Lower lobe of right lung (tissue), 2 donors: ENCODE measurements at places on chromosomes 1 and 21. TPM values are rescaled to one million over a fixed set of nuclear protein-coding genes. Genes with fewer than 3 reads are reported as not detected.

DNA sequence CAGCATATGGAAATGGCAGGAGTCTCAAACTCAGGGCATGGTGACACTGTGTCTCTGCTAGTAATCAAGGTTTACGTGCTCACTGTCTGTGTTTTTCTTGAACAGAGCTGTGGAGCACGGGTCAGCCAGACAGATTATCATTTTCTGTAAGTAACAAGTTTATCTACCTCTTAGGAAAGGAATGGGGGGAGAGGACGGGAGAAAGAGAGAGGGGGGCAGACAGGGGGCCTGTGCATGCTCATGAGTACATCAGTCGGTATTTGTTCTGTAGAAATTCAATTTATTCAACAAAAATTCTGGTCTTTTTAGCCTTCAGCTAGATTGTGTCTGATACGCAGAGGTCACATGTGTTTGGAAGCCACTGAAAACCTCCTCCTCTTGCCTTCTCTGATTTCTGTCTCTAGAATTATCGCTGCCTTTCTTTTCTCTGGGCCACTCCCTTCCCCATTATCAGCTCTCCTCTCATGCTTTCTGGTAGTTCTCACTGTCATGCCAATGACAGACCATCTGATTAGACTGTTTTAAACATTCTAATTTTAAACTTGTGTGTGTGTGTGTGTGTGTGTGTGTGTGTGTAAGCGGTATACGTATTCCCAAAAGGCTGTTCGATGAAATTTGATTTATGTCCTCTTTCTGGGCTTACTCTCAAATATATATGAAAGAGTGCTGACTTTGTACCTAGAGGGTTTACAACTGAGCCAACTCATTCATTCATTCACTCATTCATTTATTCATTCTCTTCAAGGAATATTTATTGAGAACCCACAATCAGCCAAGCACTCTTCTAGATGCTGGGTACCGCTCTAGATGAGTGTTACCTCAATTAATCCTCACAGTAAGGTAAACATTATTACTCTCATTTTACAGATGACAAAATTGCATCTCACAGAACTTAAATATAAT, 636.9 kb downstream of the KIF26B start:
- DNase-seq = no peak

DNA sequence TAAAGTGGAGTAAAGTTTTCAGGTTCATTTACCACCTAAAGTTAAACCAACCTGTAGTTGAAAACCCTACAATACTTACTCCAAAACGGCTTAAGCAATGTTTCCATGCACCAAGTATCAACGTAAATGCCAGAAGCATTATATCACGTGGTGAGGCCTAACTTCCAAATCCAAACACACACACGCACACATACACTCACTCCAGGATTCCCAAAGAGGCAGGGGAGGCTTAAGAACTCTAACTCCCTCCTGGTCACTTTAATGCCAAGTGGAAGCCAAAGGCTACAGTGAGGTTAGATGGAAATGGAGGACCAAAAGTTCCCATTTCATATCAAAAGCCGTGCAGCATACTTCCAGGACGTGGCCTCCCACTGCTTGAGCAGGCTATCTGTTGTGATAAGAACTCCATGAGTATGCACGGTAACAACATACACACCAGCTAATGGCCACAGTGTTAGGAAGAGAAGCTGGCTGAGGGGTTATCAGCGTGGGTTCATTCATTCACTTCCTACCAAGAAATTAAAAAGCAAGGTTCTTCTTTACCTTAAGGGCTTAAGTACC, 224.1 kb downstream of the SLC45A1 start:
- no peak for DNase-seq

- DNase-seq = no peak
Measured at GRCh38 chr1:25697435-25698217, 81.0 kb downstream of the MAN1C1 start.

DNA sequence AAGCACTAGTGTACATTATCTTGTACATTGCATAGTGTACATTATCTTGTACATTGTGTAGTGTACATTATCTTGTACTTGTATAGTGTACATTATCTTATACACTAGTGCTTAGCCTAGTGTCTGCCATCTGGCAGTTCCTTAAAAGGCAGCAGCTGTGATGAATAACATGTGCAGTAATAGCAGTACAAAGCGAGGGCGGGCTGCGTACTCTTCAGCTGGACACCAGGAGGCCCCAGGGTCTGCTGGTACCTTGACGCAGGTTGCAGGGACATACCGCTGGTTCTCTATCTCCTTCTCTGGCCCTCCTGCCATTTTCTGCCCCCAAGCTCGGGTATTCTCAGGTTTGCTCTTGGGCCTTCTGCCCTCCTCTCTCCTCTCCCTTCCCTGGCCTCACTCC, 149.6 kb downstream of the SEC16B start:
- DNase-seq = no peak

DNA sequence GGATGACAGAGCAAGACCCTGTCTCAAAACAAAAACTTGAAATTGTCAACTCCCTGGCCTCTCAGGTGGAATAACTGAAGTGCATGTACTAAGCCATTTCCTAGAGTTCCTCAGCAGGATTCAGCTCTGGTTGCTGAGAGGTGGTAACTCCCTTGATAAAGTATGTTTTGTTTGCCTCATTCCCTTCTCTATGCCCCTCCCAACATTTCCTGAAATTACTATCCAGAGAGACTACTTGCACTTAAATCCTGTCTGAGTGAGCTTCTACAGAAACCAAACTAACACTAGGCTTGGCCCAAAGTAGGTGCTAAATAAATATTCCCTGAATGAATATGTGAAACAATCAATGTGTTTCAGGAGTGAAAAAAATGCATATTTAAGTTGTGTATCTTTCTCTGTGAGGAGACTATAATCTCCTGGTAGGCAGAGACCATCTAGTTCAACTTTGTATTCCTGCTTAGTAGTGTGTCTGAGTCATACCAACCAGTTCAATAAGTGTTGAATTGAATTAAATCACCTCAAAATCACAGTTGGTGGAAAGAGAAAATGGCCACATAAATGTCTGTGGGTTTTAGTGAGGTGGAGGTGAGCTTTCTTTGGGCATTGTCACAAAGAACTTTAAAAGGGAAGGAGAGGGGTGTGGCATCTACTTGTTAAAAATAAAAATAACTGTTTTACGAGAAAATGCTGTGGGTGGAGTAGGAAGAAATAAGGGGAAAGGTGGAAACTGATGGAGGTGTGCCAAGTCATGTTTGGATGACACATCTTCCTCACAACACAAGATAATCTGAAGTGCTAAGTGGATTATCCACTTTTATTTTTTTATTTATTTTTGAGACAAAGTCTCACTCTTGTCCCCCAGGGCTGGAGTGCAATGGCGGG, 12.6 kb downstream of the RIMKLA start:
- DNase-seq = no peak

GRCh38 chr1:50415235-50416149, 7.8 kb downstream of the DMRTA2 start:
- no peak for DNase-seq

- no peak for DNase-seq
Measured at GRCh38 chr1:46094471-46095005, 37.9 kb downstream of the PIK3R3 start.

DNA sequence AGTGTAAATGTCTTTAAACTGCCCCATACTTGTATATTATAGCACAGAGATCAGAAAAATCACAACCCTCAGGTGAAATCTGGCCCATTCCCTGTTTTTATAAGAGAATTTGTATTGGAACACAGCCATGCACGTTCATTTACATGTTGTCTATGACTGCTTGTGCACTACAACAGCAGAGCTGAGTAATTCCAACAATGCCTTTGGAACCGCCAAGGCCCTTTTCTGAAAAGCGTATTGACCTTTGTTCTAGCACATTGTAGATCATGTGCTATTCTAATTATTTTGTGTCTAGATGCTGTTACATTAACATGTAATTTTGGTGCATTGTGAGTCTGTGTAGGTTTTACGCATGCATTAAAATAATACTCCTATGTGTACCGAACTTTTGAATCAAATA, 339.6 kb downstream of the CHRM3 start:
- no peak for DNase-seq

GRCh38 chr1:45953934-45954847, 150.8 kb downstream of the MAST2 start:
- DNase-seq = no peak

GRCh38 chr1:172107316-172107975, 266.1 kb downstream of the DNM3 start:
- DNase-seq = no peak

DNA sequence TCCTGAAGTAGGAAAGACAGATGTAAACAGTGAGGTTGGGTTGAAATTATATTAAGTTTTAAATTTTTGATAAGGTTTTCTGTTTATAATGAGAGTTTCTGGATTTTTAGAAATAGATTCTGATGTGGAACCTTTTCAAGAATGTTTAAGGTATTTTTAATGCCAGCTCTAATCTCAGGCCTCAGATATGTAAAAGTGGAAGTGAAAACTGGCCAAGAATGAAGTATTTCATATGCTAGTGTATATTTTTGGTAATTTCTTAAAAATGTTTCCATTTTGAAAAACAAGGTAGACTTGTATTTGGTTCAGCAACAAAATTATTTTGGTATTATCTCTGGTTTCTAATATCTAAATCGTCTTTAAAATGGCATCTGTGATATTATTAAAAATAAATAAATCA, 14.4 kb downstream of the IFNAR1 start:
- no peak for DNase-seq

DNA sequence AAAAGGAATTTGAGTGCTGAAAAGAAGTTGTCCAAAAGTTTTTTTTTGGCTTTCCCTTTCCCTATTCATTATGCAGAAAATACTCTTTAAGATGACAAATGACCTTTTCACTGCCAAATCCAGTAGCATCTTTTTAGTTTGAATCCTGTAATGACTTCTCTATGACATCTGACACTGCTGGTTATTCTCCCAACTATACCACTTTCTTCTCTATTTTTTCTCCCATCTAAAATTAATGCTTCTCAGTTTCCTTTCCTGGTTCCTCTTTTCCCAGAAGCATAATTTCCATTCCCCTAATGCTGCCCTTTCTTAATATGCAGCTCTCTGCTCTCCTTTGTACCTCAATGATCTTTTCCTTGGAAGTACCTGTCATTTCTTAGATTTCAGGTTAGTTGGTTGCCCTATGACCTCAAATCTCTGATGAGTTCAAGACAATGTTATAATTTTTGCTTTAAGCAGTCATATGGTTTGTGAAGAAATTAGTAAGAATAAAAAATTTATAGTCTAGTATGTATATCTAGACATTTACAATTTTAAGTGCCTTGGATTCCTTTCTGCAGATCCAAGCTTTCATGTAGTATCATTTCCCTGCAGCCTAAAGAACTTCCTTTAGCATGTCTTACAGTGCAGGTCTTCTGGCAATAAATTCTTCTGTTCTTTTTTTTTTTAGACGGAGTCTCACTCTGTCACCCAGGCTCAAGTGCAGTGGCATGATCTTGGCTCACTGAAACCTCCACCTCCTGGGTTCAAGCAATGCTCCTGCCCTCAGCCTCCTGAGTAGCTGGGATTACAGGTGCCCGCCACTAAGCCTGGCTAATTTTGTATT, 150.8 kb downstream of the CDC42BPA start:
- DNase-seq = no peak

- no peak for DNase-seq
Measured at GRCh38 chr1:86741947-86742572, 37.7 kb downstream of the SH3GLB1 start.

GRCh38 chr1:47388891-47389238, 27.2 kb upstream of the FOXE3 start:
- DNase-seq = no peak

GRCh38 chr1:202017749-202018467, 7.5 kb downstream of the ELF3 start:
- DNase-seq = peak; percentile 74

DNA sequence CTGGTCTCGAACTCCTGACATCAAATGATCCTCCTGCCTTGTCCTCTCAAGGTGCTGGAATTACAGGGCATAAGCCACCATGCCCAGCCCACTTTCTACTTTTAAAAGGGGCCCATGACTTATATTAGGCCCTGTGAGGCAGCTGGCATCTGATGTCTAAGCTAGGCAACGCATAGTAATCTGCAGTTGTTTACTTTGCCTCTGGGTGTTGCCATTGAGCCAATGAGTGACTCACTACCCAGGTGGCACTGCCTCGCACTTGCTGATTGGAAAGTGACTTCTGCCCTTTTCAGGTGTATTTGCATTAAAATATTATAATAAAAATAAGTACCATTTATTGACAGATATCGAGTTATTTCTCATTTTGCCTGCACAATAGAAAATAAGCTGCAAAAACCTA, 84.9 kb downstream of the KIF14 start:
- no peak for DNase-seq

DNA sequence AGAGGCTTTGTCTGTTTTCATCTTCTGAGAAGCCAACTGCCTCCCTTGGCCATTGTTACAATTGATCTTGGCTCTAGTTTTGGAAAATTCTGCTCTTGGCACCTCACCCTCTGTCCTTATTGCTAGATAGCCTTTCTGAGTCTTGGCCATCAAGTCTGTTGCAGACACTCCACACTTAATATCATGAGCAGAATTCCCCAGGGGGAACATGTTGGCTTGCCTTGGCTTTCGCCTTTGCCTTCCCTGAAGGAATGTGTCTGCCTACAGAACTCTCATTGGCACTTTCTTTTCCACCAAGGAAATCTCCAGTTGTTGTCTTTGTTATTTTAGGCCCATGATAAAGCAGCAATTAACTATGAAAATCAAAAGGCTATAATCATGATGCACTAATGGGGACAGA, 42.7 kb upstream of the LDLRAP1 start:
- no peak for DNase-seq

DNA sequence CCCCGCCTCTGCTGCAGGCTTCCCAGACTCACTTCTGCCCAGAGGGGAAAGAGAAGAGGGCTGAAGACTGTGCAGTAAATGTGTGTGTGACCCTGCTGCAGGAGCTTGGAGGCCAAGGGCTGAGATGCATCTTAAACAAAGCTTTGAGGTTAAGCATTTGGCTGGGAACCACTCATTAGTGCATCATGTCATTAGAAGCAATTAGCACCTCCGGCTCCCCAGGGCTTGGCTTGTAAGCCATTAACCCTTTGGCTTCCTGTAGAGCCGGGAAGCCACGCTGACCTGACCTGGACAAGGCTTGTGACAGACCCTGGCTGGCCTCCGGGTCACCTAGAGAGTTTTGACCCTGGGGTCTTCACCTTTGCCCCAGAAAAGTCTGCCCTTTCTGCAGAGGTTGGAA, 77.0 kb downstream of the CSMD2 start:
- no peak for DNase-seq

DNA sequence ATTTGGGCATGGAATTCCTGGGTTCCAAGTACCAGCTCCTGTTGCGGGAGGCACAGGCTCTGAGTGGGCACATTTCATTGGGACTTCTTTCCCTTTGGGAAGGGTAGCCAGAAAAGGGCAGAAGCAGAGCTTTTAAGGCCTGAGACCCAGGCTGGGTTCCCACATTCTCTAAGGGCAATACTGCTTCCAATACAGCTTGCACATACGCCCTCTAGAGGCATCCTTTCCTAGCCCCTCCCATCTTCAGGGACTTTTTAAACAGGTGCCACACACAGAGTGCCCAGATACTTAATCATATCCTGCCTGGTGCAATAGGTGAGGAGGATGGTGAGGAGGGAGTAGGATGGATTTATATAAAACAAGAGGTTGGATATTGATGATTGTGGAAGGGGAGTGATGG, 5.7 kb downstream of the GPR88 start:
- peak; percentile 20 for DNase-seq

Gene ACADM
- 43.1 TPM for total RNA-seq

Gene KIF2C
- 1.7 TPM for total RNA-seq

Gene YY1AP1
- total RNA-seq = 55.3 TPM

Gene CAPZB
- 236 TPM for total RNA-seq

Gene PTP4A2
- total RNA-seq = 205 TPM

Gene OR6N1
- 2.3 TPM for total RNA-seq

Gene HCRTR1
- not detected for total RNA-seq

Gene FRRS1
- 9.1 TPM for total RNA-seq

Gene CYP4B1
- total RNA-seq = 210 TPM

Gene CFHR4
- total RNA-seq = not detected
